ENCODE measurements at places on chromosomes 12 and 14.

- DNase-seq, result no peak
Observed at GRCh38 chr12:6053541-6053940, 70.9 kb downstream of the VWF start.

GRCh38 chr12:9763025-9763424 lies 2.3 kb upstream of the CD69 start:
- no peak for DNase-seq

GRCh38 chr14:52051871-52052270 lies 17.0 kb downstream of the NID2 start:
- no peak for DNase-seq

- no peak for DNase-seq
Observed at GRCh38 chr12:29559198-29559597, 61.7 kb upstream of the OVCH1 start.

DNA sequence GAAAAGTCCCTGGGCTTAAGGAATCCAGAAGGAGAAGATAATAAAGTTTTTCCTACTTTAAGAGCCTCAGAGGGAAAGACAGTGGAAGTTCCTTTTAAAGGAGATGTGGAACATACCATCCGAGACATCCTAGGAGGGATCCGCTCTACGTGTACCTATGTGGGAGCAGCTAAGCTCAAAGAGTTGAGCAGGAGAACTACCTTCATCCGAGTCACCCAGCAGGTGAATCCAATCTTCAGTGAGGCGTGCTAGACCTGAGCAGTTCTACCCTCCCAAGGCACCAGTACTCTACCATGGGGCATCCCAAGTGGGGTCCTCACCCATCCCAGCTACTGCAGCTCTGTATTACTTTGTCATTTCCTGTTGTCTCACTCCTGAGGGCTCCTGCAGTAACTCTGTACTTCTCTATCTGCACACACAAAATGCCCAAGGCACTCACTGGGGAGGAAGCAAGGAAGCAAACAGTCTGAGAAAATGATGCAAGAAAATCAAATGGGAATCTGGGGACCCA lies 3.8 kb downstream of the TINF2 start:
- no peak for DNase-seq

GRCh38 chr12:110750784-110751461 lies 8.2 kb upstream of the PPP1CC start:
- no peak for DNase-seq

DNA sequence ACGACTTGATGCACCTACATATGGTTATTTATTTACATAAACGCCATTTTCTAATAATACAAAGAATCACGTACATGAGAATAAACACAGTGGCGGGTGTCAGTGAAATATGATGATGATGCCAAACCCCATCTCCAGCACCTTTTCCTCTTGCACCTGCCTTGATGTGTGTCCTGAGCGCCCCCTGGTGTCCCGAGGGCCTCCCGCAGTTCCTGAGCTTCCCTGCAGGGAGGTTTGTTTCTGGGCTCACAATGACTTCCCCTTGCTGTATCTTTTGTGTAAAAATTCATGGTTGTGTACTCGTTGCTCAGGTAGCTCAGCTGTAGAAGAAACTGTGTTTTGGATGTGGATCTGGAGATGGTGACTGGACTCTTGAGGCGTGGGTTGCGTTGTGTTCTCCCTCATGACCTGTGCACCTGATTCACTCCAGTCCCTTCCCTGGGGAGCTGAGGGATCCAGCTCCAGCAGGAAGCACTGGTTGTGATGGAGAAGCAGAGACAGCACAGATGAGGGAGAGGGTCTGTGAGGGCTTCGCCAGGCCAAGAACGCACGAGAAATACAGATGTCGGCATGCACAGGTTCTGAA lies 1037.8 kb downstream of the TMEM121 start:
- no peak for DNase-seq

GRCh38 chr12:21413369-21414277 lies 23.8 kb upstream of the PYROXD1 start:
- no peak for DNase-seq

Measured in right renal pelvis (tissue), 4 donors.